ENCODE measurements at places on chromosomes 11 and 22.

DNA sequence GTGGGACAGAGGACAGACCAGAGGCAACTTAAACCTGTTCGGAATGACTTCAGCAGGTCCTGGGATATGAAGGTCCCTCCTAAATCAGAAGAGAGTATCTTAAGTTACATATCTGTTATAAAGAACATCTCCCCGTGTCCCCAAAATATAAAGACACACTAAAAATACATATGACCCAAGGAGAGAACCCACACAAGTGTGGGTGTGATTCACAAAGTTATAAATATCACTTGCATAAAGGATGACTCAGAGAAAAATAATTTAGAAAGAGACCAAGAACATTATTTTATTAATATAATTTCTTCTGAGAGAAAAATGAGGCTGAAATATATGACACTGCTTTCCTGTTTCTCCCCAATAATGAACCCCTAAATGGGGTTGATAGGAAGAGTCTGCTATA, 14.2 kb downstream of the OR5B21 start:
- DNase-seq = no peak

GRCh38 chr11:41996533-41996932, 537.1 kb upstream of the LRRC4C start:
- no peak for DNase-seq

DNA sequence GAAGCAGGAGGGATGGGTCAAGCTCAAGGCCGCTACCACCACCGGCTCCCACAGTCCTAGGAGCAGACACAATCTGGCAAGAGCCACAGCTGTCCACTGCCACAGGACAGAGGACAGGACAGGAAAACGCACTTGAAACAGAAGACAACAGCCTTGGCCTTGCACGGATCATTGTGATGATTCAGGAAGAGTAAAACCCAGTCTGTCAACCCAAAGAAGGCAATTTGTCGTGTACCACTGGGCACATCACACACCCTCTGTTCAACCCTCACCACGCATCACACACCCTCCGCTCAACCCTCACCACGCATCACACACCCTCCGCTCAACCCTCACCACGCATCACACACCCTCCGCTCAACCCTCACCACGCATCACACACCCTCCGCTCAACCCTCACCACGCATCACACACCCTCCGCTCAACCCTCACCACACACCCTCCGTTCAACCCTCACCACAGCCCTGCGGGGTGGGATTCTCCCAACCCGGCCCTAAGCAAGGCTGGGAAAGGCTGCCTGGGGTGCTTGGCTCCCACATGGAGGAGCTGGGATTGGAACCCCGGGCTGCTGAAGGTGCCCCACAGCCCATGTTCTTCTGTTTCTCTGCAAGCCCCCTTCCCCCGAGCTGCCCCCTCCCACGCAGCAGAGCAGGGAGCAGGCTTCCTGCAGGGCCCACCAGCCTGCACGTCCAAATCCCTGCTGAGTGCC, 11.3 kb upstream of the CDC42BPG start:
- DNase-seq = no peak

GRCh38 chr22:33038131-33038772, 19.9 kb downstream of the SYN3 start:
- no peak for DNase-seq
